ENCODE measurements at places on chromosomes 3 and 15.

- DNase-seq: no peak
These were observed 84.9 kb downstream of the CGGBP1 start for GRCh38 chr3:87973906-87974305.

GRCh38 chr3:42216931-42217333 lies 49.1 kb downstream of the CCK start:
- DNase-seq: peak; percentile 11

- no peak for DNase-seq
These were observed 387.0 kb upstream of the PROK2 start for GRCh38 chr3:72171946-72172345.

GRCh38 chr3:50978991-50979667 lies 304.4 kb downstream of the DOCK3 start:
- no peak for DNase-seq

DNA sequence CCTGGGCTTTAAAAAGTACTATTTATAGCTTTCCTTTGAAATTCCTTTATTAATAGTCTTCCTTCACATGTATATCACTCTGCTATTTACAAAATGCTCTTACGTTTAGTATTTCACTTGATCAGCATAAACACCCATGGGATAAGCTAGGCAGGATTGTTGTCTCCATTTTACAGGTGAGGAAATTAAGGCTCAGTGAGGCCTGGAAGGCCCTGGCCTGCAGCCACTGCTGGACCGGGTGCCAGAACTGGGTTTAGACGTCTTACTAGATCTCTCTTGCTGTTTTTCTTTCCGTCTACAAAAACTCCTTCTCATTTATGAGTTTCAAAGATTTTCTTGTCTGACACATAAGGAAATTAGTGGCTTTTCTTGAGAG lies 236.4 kb downstream of the LPP start:
- no peak for DNase-seq

GRCh38 chr3:54437271-54437670 lies 314.9 kb downstream of the CACNA2D3 start:
- no peak for DNase-seq

DNA sequence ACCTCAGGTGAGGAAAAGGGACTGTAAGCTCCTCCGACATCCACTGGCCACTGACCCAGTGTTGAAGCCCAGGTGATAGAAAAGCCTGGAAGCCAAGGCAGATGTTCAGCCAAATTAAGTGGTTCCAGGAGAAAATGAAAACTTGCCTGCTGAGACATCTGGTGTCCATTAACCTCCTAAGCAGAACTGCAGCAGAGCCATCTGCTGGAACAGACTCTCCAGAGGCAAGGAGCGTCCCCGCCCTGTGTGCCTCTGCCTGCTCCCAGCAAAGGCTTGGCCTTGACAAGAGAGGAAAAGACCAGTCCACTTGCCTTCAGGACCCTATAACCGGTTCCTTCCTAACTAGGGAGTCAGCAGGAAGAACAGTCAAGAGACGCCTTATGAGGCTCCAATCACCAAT lies 48.2 kb downstream of the SRGAP3 start:
- DNase-seq: no peak

GRCh38 chr15:85457392-85457968 lies 77.1 kb downstream of the AKAP13 start:
- no peak for DNase-seq

GRCh38 chr3:123712077-123712860 lies 127.4 kb upstream of the HACD2 start:
- no peak for DNase-seq

GRCh38 chr3:114435386-114436115 lies 141.7 kb downstream of the TIGIT start:
- DNase-seq: no peak

DNA sequence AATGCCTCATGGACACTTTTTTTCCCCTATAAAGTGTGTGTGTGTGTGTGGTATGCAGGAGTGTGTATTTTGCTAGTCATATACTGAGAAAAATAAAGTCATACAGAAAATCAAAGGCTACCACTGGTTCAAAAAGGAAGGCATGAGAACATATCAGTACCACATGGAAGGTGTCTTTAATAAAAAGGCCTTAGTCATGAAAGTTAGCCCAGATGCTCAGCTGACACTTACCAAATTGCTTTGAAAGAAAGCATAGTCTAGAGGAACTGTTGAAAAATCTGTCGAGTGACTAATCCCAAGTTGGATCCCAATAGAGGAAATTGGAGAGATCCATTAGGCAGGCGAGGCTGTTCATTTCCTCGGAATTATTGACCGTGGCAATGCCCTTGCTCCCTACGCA lies 432.9 kb upstream of the CFAP20DC start:
- no peak for DNase-seq

GRCh38 chr15:85494048-85494777 lies 113.8 kb downstream of the AKAP13 start:
- no peak for DNase-seq

DNA sequence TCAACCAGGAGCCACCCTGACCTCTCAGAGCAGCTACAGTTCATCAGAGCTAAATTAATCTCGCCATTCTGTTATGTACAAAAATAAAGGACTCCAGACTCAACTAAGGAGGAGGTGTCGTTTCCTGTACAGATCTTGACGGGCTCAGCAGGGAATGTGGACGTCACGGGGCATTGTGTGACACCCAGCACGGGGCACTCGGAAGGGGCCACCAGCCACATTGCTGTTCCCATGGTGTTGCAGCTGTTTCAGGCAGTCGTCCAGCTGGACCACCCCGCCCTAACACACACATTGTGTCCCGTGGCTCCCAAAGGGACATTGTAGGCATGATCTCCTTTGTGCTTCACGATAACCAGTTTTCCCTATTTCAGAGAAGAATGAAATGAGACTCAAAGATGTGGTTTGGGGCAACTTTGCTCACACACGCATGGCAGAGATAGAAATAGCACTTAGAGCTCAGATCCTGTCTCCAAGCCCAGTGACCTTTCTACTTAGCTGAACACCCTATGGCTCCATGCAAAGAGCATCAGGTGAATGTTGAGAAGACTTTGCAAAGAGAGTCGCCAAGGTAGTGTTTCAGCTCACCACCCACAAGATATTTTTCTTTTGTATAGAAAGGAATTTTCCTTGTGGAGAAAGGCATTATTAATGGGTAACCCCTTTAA lies 5.5 kb downstream of the SSUH2 start:
- DNase-seq: no peak

DNA sequence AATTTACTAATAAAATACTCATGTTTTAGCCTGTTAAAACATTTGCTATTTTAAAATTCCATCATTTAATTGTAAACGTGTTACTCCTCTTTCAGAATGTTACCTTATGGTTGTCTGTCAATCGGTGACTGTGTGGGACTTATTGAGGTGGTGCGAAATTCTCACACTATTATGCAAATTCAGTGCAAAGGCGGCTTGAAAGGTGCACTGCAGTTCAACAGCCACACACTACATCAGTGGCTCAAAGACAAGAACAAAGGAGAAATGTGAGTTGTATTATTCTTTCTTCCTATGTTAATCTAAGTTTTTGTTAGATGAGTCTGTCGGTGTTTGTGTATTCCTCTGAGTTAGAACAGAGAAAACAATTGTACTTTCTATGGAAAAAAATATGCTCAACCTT lies 21.7 kb downstream of the KCNMB3 start:
- no peak for DNase-seq

DNA sequence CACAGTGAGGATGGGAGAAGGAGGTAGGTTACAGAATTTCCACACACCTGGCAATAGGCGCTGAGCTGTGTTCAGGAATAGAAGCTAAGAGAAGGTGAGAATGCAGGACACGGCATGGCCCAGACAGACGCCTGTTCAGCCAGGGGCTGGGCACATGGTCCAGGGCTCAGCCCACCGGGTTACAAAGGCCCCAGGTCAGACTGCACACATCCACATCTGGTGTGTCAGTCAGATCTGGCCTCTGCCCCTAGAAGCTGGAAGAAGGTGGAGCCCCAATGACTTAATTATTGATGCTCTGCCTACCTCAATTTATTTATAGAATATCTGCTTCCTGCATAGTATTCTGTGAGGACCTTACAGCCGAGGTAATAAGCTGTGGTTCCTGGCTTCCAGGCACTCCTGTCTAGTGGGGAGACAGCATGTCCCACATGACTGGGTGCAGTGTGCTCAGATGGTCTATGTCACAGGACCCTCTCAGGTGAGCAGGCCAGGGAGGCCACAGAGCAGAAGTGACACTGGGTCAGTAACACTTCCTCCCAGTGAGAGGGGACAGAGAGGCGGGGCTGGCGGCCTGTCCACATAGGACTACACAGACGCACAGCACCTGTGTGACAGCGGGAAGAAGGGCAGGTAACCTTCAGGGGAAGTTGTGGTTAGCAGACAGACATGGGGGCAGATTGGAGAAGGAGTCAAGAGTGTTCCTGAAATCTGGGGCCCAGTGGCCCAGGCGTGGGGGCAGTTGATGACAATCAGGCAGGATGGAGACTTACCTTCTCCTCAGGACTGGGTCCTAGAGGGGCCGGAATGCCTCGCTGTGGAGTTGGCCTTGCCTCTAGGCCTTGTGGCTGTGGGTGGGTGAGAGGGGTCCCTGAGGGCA lies 38.6 kb upstream of the PLXNA1 start:
- no peak for DNase-seq

GRCh38 chr3:154011036-154011435 lies 110.2 kb upstream of the ARHGEF26 start:
- DNase-seq: no peak

DNA sequence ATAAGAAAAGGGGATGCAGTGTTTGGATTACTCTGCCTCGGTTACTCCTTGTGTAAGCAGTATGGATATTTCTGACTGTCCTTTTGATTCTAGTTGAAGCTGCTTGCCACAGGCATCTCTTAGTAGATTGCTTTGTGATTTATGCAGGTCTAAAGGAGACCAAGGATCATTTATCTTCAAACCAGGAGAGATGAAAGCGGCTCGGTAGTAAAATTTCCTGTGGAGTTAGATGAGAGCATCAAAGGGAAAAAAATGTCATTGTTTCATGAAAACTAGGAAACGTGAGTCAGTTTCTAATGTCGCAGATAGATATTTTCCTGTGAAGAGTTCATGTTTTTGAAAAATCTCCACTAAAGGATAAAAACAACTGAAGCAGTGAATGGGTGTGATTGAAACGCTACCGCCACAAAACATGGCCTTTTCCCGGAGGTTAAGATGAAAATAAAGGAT lies 254.0 kb upstream of the TBL1XR1 start:
- no peak for DNase-seq

DNA sequence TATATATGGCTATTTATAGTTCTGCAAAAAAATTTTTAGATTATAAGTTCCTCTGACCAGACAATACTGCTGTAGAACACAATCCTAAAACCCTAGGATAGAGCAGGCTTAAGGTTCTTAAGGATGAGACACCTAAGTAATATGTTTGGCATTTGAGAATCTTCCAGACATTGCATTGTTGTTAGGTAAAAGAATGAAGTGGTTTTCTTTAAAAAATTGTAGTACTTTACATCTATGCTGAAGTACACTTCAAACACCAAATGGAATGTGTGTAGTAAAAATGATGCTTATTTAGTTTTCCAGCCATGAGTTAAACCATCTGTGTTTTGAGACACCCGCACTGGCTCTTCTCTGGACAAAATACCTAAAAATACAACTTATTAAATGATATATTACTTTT lies 857.7 kb downstream of the OTOL1 start:
- DNase-seq: no peak

DNA sequence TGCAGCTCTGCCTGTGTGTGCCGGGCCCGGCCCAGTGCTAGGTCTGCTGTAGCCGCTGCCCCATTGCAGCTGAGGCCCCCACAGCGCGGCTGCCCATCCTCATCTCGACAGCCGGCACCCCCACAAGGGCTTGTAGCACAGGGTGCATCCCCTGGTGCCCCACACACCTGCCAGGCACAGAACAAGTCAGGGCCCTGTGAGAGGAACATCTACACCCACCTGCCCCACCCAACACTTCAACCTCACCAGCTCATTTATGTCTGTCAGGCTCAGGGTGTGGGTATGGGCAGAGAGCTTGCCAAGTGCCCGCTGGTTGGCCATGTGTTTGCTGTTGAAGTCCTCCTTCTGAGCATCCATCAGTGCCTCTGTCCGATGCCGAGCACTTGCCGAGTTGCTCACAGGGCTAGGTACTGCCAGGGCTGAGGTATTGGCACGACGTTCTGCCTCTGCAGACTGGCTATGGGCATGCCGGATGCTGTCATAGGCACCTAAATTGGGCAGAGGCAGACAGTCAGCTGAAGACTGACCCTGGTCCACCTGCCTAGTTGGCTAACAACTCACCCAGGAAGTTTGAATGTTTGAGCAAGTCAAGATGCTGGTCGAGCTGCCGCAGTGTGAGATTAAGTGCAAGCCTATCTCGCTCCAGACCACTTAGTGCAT lies 2.4 kb upstream of the USP19 start:
- DNase-seq: no peak

- no peak for DNase-seq
These were observed 103.1 kb downstream of the LRIG1 start for GRCh38 chr3:66397745-66398144.

DNA sequence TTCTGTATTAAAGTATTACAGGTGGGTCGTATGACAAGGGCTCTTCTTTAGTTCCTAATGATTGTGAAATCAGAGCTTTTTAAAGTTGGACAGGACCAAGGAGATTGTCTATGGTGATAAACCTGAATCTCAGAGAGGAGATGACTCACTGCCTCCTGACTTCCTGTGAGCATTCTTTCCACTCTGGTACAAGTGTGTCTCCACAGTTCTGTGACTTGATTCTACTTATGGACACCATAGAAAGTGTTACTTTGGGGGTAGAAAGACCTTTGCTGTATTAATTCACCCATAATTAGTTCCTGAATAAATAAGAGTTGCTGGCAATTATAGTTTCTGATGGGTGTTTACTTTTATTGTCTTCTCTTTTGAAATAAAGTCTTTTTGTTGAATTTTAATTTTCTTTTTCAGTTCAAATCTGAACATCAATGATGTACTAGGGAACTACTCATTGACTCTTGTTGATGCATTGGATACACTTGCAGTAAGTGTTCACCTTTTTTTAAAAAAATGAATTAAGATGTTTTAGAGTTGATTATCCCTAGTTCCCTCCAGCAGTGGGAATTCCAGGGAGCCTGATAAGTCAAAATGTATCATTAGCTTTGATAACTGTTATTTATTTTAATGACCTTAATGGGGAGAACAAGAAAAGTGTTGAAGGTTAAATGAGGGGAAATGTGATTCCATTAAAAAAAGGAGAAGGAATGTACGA lies 7.4 kb downstream of the EDEM1 start:
- peak; percentile 71 for DNase-seq

- no peak for DNase-seq
These were observed 402.2 kb downstream of the NR2F2 start for GRCh38 chr15:96732704-96733103.

DNA sequence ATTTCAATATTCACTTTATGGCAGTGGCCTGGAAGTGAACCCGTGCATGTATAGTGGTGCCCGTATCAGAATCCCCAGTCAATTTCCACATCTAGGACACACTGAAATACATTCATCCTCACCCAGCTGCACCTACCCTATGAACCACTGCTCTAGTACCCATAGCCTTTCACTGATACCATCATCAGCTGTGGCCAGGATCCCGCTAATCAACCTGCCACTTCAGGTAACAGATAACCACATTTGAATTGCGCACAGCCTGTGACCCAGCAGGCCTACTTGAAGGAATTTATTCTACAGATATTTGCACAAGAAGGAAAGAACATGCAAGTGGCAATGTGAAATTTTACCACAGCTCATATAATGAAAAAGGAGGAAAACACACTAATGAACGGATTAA lies 161.0 kb upstream of the CCDC54 start:
- no peak for DNase-seq

- DNase-seq: no peak
These were observed 264.0 kb downstream of the TIGIT start for GRCh38 chr3:114557791-114558190.

GRCh38 chr3:190019844-190020243 lies 100.9 kb downstream of the P3H2 start:
- DNase-seq: no peak

Data from CD4-positive, alpha-beta T cell treated with Interleukin-2 at 100 ng/mL for 4 hours (primary cell).